ENCODE measurements at places on chromosomes 1 and 21. TPM values are rescaled to one million over a fixed set of nuclear protein-coding genes. Genes with fewer than 3 reads are reported as not detected.

DNA sequence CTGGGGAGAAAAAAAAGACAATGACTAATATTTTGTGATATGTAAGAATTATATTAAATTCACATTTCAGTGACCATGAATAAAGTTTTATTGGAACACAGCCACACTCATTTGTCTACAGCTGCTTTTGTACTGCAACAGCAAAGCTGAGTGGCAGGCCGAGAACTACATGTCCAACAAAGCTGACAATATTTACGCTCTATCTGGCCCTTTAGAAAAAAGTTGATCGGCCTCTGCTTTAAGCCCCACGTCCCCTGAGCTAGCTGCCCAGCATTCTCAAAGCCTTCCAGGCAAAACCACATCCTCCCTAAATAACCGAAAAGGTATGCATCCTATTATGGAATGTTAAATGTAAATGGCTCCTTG lies 8.6 kb downstream of the SLC2A1 start:
- peaks cover 94% of the 10 kb centered on the region for H3K4me1 ChIP-seq
- peak overlapping the region; percentile 42 for H3K4me3 ChIP-seq

DNA sequence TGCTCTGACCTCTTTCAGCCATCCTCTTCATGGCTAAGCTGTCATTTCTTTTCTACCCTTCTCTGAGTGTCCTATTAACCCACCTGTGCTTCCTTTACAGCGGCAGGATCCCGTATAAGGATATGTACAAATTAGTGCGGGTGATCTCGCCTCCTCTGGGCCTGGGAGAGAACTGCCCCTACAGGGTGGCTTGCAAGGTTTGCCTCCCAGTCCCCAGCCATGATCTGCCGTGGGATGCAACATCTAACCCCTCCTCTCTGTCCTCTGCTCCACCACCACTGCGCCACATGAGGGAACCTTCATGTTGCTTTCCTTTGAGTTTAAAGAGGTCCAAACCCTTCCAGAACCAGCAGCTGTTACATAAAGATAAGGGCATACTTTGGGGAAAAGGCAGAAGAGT lies 282.2 kb downstream of the ZNF648 start:
- H3K4me3 ChIP-seq = no peak overlapping the region
- no peaks in the 10 kb centered on the region for H3K36me3 ChIP-seq
- H3K27ac ChIP-seq = no peak overlapping the region
- DNase-seq = no peak
- no peaks in the 10 kb centered on the region for H3K4me1 ChIP-seq

GRCh38 chr1:87046951-87047350 lies 132.5 kb downstream of the HS2ST1 start:
- H3K27me3 ChIP-seq = no peaks in the 10 kb centered on the region
- DNase-seq = no peak
- H3K4me1 ChIP-seq = peaks cover 19% of the 10 kb centered on the region
- H3K4me3 ChIP-seq = no peak overlapping the region

GRCh38 chr1:110216844-110217444 lies 6.8 kb downstream of the KCNC4 start:
- DNase-seq = no peak
- H3K27ac ChIP-seq = no peak overlapping the region
- H3K4me1 ChIP-seq = peaks cover 33% of the 10 kb centered on the region
- peaks cover 3% of the 10 kb centered on the region for H3K36me3 ChIP-seq
- no peak overlapping the region for H3K4me3 ChIP-seq

DNA sequence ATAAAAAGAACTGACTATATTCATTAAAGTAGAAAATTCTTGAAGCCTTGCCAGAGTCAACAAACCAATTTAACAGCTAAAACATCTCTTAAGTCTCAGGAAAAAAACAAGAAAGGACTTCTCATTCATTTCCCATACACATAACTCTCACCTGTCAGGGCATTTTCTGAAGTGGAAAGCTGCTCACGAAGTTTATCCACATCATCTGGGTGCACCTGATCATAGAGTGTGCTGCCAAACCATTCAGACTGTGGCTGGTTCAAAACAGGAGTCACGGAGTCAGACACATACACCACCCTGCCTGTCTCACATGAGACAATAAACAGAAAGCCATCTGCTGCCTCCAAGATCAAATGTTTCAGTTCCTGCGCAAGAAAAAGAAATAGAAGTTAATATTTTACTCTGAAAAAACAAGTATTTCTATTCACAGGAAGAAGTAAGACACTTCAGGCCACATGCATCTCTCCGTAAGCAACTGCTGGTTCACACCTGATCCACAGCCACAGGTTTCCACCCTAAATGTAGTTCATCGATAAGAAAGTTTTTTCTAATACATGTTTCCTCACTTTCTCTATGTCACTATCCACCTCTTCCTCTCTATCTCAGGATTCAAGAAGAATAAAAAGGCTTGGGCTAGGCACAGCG lies 28.2 kb upstream of the CTSK start:
- peaks cover 10% of the 10 kb centered on the region for H3K4me1 ChIP-seq
- H3K36me3 ChIP-seq = peaks cover 61% of the 10 kb centered on the region
- H3K27me3 ChIP-seq = no peaks in the 10 kb centered on the region

- peaks cover 13% of the 10 kb centered on the region for H3K4me1 ChIP-seq
- no peak overlapping the region for H3K4me3 ChIP-seq
- peaks cover 9% of the 10 kb centered on the region for H3K27me3 ChIP-seq
- DNase-seq = no peak
- H3K27ac ChIP-seq = no peak overlapping the region
These were observed 21.8 kb downstream of the DHRS3 start for GRCh38 chr1:12596007-12596821.

- no peak overlapping the region for H3K4me3 ChIP-seq
- H3K27ac ChIP-seq = no peak overlapping the region
- H3K4me1 ChIP-seq = no peaks in the 10 kb centered on the region
- DNase-seq = no peak
- peaks cover 12% of the 10 kb centered on the region for H3K36me3 ChIP-seq
These were observed 33.9 kb downstream of the COQ8A start for GRCh38 chr1:226973898-226974543.

- peak; percentile 28 for DNase-seq
- H3K27ac ChIP-seq = no peak overlapping the region
- H3K36me3 ChIP-seq = no peaks in the 10 kb centered on the region
- no peak overlapping the region for H3K4me3 ChIP-seq
- peaks cover 26% of the 10 kb centered on the region for H3K4me1 ChIP-seq
These were observed 23.1 kb downstream of the RNF187 start for GRCh38 chr1:228510101-228510802.

DNA sequence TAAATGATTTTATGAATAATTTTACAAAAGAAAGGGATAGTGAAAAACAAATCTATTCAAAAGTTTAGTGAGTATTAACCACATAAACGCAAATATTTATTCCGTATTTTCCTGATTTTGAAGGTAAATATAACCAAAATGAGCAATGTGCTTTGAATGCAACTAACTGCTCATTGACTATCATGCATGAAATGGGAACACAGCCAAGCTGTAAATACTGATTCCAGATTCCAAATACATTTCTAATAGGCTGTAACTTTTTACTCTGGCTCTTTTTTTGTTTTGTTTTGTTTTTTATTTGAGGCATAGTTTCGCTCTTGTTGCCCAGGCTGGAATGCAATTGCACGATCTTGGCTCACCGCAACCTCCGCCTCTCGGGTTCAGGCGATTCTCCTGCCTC lies 41.8 kb downstream of the SELENOF start:
- H3K4me1 ChIP-seq = peaks cover 7% of the 10 kb centered on the region
- H3K4me3 ChIP-seq = no peak overlapping the region
- H3K36me3 ChIP-seq = peaks cover 16% of the 10 kb centered on the region

GRCh38 chr1:167273027-167273800 lies 52.5 kb downstream of the POU2F1 start:
- no peak overlapping the region for H3K27ac ChIP-seq
- H3K4me3 ChIP-seq = no peak overlapping the region
- H3K36me3 ChIP-seq = peaks cover 3% of the 10 kb centered on the region
- no peaks in the 10 kb centered on the region for H3K27me3 ChIP-seq
- H3K4me1 ChIP-seq = peaks cover 30% of the 10 kb centered on the region

The NRIP1 gene
- 13.2 TPM for total RNA-seq

DNA sequence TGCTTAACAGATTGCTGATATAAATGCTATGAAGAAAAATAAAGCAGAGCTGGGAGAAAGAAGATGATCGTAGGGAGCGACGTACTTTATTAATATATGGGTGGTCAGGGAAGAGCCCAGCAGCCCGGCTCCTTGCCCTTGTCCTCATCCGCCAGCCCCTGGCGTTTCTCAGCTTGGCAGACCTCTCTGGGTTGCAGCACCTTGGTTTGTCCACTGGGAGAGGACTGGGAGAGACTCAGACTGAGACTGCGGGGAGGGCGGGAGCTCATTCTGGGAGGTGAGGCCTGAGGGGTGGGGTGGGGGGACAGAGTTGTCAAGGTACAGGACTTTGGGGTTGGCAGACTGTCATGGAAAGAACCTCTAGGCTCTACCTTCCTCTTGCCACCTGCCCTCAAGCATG lies 3.3 kb upstream of the S100A3 start:
- peaks cover 24% of the 10 kb centered on the region for H3K4me1 ChIP-seq
- H3K27me3 ChIP-seq = peaks cover 3% of the 10 kb centered on the region
- no peak overlapping the region for H3K27ac ChIP-seq
- no peak overlapping the region for H3K4me3 ChIP-seq
- DNase-seq = no peak

- H3K27ac ChIP-seq = no peak overlapping the region
- no peak for DNase-seq
- no peak overlapping the region for H3K4me3 ChIP-seq
- no peaks in the 10 kb centered on the region for H3K4me1 ChIP-seq
These were observed 8.7 kb downstream of the TIE1 start for GRCh38 chr1:43309405-43310025.

The FAM177B gene
- not detected for total RNA-seq

DNA sequence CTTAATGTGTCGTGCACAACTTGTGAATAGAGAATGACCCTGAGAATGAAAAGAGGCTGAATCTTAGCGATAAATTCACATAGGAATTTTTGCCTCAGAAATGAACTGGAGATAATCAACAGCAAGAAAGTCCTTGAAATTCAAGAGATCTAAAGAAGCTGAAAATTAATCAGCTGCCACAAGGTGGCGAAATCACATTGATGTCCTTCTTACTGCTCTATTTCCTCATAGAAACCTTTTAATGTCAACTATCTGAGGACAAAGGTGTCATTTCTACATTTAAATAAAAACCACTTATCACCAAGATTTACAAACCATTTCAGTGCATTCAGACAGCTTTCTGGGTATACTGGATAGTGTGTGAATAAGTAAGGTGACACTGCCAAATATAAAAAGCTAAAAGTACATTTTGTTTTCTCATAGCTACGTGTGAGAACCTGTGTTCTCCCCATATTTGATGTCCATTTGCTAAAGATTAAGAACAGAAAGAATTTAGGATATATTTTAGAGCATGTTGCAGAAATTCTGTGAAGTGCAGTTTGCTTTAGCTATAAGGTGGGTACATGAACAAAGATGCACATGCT lies 485.3 kb upstream of the PTBP2 start:
- no peak overlapping the region for H3K4me3 ChIP-seq
- H3K27ac ChIP-seq = no peak overlapping the region
- no peaks in the 10 kb centered on the region for H3K27me3 ChIP-seq
- no peaks in the 10 kb centered on the region for H3K4me1 ChIP-seq
- H3K36me3 ChIP-seq = no peaks in the 10 kb centered on the region
- DNase-seq = no peak

Data from activated CD8-positive, alpha-beta memory T cell treated with anti-CD3 and anti-CD28 coated beads, Interleukin-2, amount 10 ng/mL, durations not matched to agents 7 days and 5 days (primary cell).